Daoy (cell line): ENCODE measurements at places on chromosomes 16 and 17.

DNA sequence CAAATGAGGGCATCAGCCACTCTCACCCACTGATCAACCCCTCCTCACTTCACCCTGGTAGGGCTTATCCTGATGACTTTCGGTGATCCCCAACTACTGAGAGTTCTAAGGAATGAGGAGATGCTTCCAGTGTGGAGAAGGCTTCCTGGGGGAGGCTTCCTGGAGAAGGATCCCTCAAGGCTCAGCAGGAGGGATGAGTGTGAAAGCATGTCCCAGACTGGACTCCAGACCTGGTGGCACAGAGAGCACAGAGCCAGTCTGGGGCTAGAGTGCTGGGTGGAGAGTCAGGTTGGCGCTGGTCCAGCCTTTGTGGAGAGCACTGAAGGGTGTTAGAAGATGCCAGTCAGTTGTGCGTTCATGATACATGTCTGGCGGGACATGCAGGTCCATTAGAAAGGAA, 53.7 kb downstream of the PLD6 start:
- DNase-seq = peak; percentile 70

- no peak for DNase-seq
Measured at GRCh38 chr17:82795615-82796014, 43.8 kb downstream of the TBCD start.

DNA sequence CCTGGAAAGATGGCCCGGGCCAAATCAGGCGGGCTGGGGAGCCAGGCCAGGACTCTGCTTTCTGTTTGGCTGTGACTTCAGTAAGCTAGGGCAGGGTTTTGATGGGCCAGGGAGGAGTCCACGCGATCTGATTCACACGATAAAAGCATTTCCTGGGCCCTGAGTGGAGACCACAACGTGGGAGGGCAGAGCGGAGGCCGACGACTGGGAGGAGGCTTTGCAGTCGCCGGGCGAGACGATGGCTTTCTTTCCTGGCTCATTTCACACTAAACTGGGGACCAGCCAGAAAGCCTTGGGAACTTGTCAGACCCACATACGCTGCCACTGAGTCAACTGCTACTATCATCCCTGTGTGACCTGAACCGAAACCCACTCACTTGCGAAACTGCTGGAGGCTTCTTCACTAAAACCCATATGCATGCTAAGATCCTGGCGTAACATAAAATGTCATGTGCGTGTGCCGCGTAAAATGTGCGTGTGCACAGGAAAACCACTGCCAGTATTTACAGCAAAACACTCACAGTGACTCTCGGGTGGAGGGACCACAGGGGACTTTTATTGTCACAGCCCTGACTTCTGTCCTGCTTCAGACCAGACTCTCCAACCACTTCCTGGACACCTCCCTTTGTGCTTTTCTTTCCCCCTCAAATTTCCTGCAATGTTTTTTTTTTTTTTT, 14.2 kb upstream of the RHBDF2 start:
- DNase-seq = peak; percentile 95

- DNase-seq = no peak
Measured at GRCh38 chr16:51723036-51723724, 572.1 kb upstream of the SALL1 start.

GRCh38 chr17:17175917-17176316, 30.2 kb downstream of the PLD6 start:
- DNase-seq = no peak

DNA sequence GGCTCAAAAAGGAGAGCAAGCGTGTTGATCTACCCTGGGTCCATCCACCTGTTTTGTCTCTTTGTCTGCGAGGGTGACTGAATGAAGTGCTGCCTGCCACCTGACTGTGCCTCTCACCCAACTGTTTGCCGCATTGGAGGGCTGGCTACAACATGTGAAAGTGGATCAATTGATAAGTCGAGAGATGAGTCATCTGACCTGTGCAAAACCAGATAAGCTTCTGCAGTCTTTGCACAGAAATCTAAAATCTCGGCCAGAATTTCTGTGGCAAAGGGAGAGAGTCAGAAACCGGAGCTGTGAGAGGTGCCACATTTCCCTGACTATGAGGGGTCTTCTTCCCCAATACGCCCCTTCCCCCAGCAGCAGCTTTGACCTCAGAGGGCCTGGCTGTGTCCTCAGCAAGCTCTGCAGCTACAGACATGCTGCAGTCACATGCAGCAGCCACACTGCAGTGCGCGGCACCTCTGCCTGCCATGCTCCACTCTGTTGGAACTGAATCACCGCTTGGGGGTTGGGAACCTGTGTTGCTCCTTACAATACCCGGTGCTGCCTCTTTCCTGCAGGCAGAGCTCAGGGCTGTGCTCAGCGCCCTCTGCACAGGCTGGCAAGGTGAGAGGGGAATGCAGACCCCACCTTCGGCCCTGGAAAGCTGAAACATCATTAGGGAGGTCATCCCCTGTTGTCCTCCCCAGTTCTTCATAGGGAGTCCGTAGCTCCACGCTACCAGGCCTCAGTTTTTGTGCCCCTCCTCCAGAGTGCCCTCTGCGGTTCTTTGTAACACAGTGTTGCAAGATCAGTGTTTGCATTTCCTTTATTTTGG, 16.2 kb upstream of the HAS3 start:
- DNase-seq = no peak

GRCh38 chr16:16780588-16780987, 401.6 kb downstream of the NPIPA7 start:
- DNase-seq = no peak

DNA sequence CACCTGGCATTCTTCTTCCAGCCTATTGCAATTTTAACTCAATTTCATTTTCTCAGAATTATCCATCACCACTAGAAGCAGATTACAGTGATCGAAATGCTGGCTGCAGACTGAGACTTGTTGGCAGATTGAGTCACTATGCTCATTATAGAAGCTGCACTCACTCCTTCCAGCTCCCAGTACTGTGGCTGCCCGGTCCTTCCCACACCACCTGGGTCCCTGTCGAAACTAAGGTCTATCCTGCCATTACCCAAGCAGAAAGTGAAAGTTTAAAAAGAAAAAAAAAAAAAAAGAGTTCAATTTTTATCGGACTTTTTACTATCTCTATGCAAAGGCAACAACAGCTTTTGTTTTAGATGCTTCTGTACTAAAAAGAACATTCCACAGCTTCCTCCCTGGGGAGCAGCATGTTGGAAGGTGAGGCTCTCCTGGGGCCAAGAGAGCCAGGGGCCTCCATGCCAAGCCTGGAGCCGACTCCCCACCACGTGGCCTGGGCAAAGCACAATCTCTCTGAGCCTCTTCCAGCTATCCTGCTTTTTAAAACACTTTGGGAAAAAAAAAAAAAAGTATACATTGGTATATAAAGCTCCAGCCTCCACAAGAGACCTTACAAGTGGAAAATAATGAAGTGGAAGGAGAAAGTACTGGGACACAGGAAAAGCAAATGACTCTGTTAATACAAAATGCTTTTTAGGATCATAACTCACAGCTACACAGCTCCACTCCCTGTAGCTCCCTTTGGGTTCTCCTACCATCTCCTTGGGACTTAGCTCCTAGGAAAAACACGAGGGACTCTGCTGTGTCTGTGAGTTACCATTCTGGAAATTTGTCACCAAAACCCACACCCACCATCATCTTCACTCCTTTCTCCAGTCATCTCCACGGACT, 77.8 kb downstream of the USP31 start:
- DNase-seq = no peak

- no peak for DNase-seq
Measured at GRCh38 chr17:13563866-13564265, 37.9 kb downstream of the HS3ST3A1 start.

- DNase-seq = no peak
Measured at GRCh38 chr17:50420419-50421112, 5.5 kb upstream of the ACSF2 start.

GRCh38 chr17:74480290-74480689, 13.9 kb downstream of the CD300A start:
- no peak for DNase-seq

GRCh38 chr17:11803231-11803969, 193.9 kb downstream of the ZNF18 start:
- DNase-seq = no peak

- peak; percentile 55 for DNase-seq
Measured at GRCh38 chr16:85231959-85232358, 119.7 kb upstream of the CIBAR2 start.

DNA sequence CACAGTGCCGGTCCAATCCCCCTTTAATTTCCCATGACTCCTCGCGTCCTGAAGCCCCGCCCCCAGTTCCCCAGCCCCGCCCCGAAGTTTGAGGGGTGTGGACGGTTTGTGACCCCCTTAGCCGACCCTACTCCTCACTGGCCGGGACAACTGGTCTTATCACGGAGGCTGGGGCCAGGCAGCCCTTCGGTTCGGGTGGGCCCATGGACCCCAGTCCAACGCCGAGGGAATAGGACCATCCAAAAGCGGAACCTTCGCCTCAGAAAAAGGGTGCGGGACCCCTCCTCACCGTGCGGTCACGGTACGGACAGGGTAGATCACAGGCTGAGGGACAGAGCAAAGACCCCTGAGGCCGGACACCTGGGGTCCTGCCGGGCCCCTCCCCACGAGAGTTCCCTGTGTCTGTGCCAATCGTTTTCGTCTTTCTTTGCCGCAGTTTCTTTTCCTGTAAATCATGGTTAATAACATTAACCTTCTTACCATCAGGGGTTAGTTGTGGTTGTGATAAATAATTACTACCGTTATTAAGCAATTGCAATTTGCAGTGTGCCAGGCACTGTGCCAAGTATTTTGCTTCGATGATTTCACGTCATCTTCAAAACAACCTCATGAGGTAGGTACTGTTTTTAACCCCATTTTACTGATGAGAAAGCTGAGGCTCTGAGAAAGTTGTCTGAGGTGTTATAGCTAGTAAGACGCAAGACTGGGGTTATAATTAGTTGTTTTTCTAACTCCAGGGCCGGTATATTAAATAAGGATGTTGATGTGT, 543 bp downstream of the TMUB2 start:
- no peak for DNase-seq
